ENCODE measurements at places on chromosomes 4 and X. TPM values are rescaled to one million over a fixed set of nuclear protein-coding genes. Genes with fewer than 3 reads are reported as not detected.
A peak's percentile ranks its signal among the peaks of the same experiment; 100 is the strongest.

DNA sequence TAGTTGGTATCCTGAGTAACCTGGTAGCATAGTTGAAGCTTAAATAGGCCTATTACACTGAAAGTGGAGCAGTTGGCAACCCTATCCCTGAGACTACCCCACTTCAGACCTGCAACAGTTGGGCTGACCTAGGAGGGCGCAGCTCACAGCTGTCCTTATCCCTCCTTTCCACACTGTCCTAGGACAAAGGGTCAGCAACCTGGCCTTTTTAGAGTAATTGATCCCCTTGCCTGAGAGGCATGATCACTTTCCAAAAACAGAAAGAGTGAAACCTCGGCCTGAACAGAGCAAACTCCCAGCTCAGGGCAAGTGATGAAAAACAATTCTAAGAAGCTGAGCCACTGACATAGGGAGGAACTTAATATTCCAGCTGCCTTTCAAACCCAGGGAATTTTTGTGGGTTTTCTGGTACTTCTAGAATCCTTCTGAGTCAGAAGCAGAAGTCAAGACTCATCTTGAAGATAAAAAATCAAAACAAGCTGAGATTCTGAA lies 94.9 kb upstream of the MYOZ2 start:
- no peak for DNase-seq

DNA sequence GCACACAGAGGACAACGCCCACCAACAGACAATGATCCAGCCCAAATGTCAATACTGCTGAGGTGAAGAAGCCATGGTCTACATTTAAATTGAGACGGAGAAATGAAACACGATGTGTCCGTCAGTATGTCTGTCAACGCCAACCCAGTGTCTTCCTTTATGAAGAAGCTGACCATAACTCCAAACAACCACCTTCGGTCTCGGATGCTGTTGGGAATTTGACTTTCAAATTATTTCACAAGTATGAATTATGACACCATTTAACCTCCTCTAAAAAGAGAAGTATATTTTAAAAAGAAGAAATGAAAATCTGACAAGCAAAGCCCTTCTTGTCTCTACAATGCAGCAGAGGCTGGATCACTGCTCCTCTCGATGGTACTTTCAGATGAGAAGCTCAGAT lies 123.7 kb upstream of the MAP3K15 start:
- DNase-seq = no peak

GRCh38 chr4:8334786-8335460 lies 65.4 kb downstream of the HTRA3 start:
- DNase-seq = no peak

DNA sequence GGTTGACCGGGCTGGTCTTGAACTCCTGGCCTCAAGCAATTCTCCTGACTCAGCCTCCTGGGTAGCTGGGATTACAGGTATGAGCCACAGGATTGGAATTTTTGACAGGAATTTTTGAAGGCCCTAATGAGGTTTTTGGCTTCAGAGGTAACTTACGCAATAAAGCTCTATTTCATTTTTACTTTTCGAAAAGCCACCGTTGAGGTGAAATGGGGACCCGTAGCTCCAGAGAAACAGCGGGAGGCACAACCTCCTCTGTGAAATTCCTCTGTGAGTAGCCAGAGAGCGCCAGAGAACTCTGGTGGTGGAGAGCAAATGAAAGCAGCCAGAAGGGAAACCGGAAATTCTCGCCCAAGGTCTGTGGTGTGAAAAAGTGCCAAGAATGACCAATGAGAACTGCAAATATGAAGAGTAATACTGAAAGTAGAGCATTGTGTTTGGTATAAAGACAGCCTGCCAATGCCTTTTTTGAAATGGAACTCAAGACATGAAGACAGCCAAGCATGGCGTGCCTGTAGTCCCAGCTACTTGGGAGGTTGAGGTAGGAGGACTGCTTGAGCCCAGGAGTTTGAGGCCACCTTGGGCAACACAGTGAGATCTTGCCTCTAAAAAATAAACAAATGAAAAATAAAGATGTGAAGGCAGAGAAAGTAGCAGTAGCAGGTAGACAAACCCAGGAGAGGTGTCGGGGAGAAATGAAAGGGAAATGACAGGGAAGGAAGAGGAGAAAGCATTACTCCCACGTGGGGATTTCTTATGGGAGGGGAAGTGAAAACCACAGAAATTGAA lies 33.0 kb upstream of the TMEM131L start:
- DNase-seq = no peak

GRCh38 chr4:47271291-47271690 lies 192.2 kb downstream of the COMMD8 start:
- no peak for DNase-seq

DNA sequence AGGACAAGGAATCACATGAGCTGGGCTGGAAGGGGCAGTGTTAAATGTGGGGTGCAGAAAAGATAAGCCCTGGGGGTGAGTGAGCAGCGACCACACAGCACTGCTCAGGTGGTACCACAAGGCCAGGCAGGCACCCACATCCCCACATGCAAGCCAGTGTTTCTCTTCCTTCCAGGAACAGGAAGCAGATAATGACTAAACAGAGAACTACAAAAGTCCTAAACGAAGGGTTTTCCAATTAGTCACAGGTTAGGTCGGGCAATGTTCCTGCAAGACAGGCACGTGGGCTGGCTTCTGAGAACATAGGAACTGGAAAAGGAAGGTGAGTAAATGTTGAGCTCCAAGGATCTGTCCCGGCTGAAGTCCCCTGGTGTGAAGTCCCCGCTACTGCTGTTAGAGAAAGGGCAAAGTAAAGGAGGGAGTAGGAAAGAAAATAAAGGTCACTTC lies 19.5 kb downstream of the RELL1 start:
- no peak for DNase-seq

DNA sequence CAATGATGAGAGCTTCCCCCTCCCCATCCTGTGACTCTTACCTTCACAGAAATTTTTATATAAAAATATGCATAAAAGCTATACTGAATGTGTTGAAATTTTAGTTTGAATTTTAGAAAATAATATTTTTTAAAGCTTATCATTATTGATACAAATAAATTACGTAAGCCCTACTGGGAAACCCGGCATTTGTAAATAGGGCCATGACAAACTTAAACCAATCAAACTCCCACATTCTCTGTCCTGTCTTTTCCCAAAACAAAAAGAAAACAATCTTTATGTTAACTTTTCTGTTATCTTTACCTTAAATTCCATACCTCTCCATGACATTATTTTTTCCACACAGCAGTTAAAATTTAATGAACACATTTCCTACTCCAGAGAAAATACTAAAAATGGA lies 2.6 kb downstream of the CNOT6L start:
- no peak for DNase-seq

DNA sequence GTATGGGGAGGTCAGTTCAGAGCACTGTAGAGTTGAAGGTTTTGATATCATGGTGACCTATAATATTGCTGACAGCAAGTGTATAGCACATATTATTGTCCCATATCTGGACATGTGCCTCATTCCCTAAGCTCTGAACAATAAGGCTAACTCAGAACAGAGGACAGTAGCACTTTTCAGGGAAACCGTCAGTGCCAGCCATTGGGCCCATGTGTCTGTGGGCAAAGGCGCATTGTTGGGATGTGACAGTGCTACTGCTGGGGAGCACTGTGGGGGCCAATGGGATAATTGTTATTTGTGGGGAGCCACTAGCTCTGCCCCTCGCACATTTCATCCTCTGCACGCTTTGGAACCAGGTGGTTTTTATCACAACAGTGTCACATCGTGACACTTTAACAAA lies 136.2 kb downstream of the ELOVL6 start:
- DNase-seq = no peak

GRCh38 chr4:18981234-18981615 lies 959.7 kb upstream of the LCORL start:
- no peak for DNase-seq

GRCh38 chr4:118762730-118763477 lies 73.0 kb downstream of the SEC24D start:
- no peak for DNase-seq

- DNase-seq = no peak
Observed at GRCh38 chrX:138756234-138756633, 44.7 kb upstream of the FGF13 start.

GRCh38 chr4:7103031-7103606 lies 35.3 kb upstream of the GRPEL1 start:
- DNase-seq = no peak

- no peak for DNase-seq
Observed at GRCh38 chrX:110294087-110294486, 23.8 kb downstream of the AMMECR1 start.

DNA sequence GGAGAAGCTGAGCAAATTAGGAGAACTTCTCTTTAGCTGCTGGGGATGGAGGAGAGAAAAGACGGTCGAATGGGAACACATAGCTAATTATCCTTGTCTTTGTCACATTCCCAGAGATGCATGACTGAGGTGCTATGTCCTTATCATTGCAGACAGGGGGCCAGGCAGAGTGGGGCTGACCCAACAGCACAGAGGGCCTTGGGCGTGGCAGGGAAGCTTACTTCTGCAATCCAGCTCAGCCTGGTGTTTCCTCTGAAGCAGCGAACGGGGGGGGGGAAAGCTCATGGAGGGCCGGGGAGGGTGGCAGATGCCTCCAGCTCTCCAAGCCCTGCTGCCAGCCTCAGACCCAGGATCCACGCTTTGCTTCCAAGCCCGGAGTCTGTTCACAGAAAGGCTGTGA lies 50.8 kb upstream of the HOPX start:
- DNase-seq = no peak

- DNase-seq = no peak
Observed at GRCh38 chr4:23324021-23324690, 565.7 kb downstream of the PPARGC1A start.

- DNase-seq = no peak
Observed at GRCh38 chr4:182847576-182848450, 69.4 kb downstream of the DCTD start.

DNA sequence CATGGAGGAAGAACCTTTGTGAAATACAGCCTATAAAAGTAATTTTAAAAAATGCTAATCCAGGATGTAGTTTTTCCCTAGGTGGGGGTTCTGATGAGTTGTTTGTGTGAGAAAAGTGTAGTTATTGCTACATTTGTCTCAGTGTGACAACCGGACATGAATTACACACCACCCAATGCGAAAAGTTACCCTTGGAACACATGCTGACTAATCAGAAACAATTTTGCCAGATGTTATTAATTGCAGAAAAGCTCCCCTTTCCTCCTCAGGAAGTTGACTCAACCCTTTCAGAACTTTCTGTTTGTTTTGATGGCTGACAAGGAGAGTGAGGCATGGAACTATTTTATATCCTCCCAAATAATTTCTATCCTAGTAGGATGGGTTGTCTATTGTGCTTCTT lies 38.1 kb upstream of the EDA2R start:
- DNase-seq = no peak

DNA sequence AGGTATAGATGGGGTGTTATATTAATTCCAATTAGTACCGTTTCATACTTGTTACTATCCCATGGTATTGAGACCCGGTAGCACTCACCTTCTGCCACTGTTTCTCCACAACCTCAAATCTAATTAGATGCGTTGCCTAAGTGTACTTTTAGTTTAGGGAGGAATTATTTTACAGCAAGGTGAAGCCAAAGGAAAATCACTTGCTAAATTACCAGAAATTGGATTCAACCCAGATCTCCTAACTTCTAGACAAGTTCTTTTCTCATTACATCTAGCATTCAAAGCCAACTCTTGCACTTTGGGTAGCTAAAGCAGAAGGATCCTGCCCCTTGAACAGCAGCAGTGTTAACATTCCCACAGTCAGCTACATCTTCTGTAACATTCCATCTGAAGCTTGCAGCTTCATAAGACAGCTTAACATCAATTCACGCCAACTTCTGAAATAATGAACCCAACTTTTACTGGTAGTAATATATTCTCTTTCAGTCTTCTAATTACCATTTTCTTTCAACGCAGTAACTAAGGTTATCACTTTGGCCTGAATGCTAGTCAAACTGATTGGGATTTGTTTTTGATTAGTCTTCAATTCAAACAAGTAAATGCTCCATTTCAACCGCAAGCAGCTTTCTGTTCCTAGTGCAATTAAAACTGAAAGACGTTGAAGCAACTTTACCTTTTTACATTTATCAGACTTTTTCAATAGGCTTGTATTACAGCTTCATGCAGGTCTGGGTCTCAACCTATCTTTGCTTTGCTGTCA lies 934 bp upstream of the SEC31A start:
- no peak for DNase-seq

GRCh38 chrX:73851014-73852009 lies 288.3 kb downstream of the CHIC1 start:
- DNase-seq = no peak

DNA sequence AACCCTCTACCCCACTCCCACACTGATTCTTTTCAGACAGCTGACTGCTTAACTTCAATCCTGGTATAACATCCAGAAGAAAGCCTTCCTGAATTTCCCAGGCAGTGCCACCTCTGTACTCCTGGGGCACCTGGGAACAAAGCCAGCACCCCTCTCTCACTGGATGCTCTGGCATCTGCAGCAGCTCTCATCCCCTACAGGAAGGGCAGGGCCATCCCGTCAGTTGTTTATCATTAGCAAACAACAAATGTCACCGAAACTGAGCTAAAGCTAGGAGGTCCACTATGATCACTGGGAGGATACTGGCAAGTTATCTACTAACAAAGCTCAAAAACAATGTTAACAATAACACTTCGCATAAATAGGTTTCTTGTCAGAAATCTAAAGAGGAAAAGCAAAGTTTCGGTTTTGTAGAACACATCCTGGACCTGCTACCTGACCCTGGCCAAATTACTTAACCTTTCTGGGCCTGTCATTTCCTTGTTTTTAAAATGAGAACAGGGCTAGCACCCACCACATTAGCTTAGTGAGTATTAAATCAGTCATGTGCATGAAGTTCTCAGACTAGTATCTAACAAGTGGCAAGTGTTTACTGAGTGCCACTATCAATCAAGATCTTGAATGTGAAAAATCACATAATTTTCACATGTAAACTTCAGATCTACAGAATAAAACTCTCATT lies 86.6 kb downstream of the NR3C2 start:
- DNase-seq = no peak

GRCh38 chr4:17336524-17336961 lies 175.3 kb downstream of the QDPR start:
- DNase-seq = no peak

- DNase-seq = no peak
Observed at GRCh38 chrX:7086384-7086783, 61.1 kb upstream of the STS start.

- DNase-seq = peak; percentile 20
Observed at GRCh38 chrX:69313617-69314290, 148.5 kb upstream of the PJA1 start.

DNA sequence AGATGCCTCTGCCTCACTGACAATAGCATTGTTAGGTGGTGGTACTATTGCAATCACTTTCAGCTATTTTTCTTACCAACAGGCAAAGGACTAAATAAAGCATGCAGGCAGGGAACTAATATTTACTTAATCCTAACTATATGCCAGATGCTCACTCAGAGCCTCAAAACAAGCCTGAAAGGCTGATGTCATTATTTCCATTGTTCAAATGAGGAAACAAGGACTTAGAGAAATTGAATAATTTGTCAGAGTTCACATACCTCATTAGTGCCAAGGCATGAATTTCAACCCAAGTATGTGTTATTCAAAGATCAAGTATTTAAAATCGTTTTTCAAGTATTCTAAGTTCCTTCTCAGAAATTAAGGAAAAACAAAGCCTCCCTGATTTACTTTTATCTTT lies 374.9 kb upstream of the TECRL start:
- DNase-seq = no peak

Gene SOWAHD
- total RNA-seq = not detected

Gene REELD1
- total RNA-seq = 0.74 TPM

Gene MGARP
- 2.2 TPM for total RNA-seq

Gene ODAPH
- not detected for total RNA-seq

Gene INTU
- 8.8 TPM for total RNA-seq

Gene DMRTC1
- 2.2 TPM for total RNA-seq

Gene DCAF4L1
- total RNA-seq = not detected

Gene SRD5A3
- total RNA-seq = 25.5 TPM
